ENCODE measurements at places on chromosomes 11 and 22. TPM values are rescaled to one million over a fixed set of nuclear protein-coding genes. Genes with fewer than 3 reads are reported as not detected.

RAB3IL1 gene
- total RNA-seq = 3.6 TPM

NELL1 gene
- total RNA-seq = not detected

SMC1B gene
- total RNA-seq = 0.07 TPM

SMTNL1 gene
- not detected for total RNA-seq

LRRC75B gene
- total RNA-seq = 6.4 TPM

PTPN5 gene
- total RNA-seq = not detected

CCDC90B gene
- 45.8 TPM for total RNA-seq

WNT11 gene
- not detected for total RNA-seq

GRCh38 chr11:16364254-16364653 is 7.9 kb upstream of the SOX6 start:
- H3K27me3 ChIP-seq = no peaks in the 10 kb centered on the region
- no peak overlapping the region for H3K27ac ChIP-seq
- DNase-seq = no peak
- H3K4me1 ChIP-seq = no peaks in the 10 kb centered on the region

- no peak overlapping the region for H3K27ac ChIP-seq
- no peak for DNase-seq
- H3K4me3 ChIP-seq = no peak overlapping the region
- H3K36me3 ChIP-seq = no peaks in the 10 kb centered on the region
- H3K27me3 ChIP-seq = no peaks in the 10 kb centered on the region
Observed at GRCh38 chr11:127925475-127925874, 661.9 kb downstream of the ETS1 start.

GRCh38 chr11:22130462-22131053 is 62.3 kb upstream of the ANO5 start:
- H3K27ac ChIP-seq = no peak overlapping the region
- H3K27me3 ChIP-seq = no peaks in the 10 kb centered on the region
- no peak for DNase-seq
- no peak overlapping the region for H3K4me3 ChIP-seq
- H3K36me3 ChIP-seq = no peaks in the 10 kb centered on the region
- no peaks in the 10 kb centered on the region for H3K4me1 ChIP-seq

DNA sequence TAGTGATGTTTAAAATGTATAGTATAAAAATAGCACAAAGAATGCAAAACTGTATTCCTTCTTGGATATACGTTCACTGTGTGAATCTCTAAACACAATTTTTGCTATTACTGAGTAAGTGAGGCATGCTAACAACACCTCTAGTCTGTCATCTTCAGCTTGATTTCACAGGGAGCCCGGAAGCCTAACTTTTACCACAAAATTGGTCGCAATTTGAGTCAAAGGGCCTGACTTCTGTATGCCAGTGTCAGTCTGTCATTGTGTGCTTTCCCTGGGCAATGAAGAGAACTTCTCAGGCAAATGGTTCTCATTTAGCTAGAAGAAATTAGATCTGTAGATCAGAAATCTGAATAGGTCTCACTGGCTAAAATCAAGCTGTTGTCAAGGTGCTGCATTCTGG is 1059.5 kb downstream of the FAM181B start:
- H3K4me1 ChIP-seq = no peaks in the 10 kb centered on the region
- no peaks in the 10 kb centered on the region for H3K36me3 ChIP-seq
- DNase-seq = no peak
- H3K4me3 ChIP-seq = no peak overlapping the region
- no peaks in the 10 kb centered on the region for H3K27me3 ChIP-seq
- no peak overlapping the region for H3K27ac ChIP-seq

- no peaks in the 10 kb centered on the region for H3K36me3 ChIP-seq
- no peaks in the 10 kb centered on the region for H3K27me3 ChIP-seq
- H3K27ac ChIP-seq = no peak overlapping the region
Observed at GRCh38 chr22:45112136-45112879, 51.4 kb upstream of the NUP50 start.

DNA sequence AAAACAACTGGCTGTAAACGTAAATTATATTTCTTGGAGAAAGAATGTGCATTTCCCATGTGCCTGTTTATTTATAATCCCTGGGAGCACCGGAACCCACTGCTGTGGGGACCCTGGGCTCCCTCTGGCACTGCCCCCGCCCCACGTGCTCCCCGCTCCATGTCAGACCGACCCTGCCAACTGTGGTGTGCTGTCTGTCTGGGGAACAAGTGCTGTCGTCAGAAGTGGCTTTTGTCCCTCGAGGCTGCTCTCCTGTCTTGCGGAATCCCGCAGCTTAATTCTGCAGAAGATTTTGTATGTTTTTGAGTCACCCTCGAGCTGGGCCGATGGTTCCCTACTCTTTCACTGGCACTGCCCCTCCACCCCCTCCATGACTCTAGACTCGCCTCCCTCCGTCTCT is 2.4 kb downstream of the LRRC10B start:
- H3K36me3 ChIP-seq = no peaks in the 10 kb centered on the region
- no peak overlapping the region for H3K27ac ChIP-seq
- H3K27me3 ChIP-seq = peaks cover 29% of the 10 kb centered on the region
- DNase-seq = no peak
- H3K4me1 ChIP-seq = no peaks in the 10 kb centered on the region

- no peak overlapping the region for H3K27ac ChIP-seq
- H3K4me1 ChIP-seq = peaks cover 14% of the 10 kb centered on the region
- H3K36me3 ChIP-seq = no peaks in the 10 kb centered on the region
- no peak for DNase-seq
- no peak overlapping the region for H3K4me3 ChIP-seq
Observed at GRCh38 chr22:46515208-46516111, 22.0 kb downstream of the CELSR1 start.

- no peaks in the 10 kb centered on the region for H3K27me3 ChIP-seq
- peaks cover 5% of the 10 kb centered on the region for H3K4me1 ChIP-seq
- no peak overlapping the region for H3K4me3 ChIP-seq
- peak; percentile 70 for DNase-seq
- no peaks in the 10 kb centered on the region for H3K36me3 ChIP-seq
- H3K27ac ChIP-seq = peak overlapping the region; percentile 17
Observed at GRCh38 chr11:74388678-74389327, 9.4 kb downstream of the PGM2L1 start.

GRCh38 chr22:37431366-37431765 is 4.1 kb upstream of the ELFN2 start:
- H3K27me3 ChIP-seq = no peaks in the 10 kb centered on the region
- H3K36me3 ChIP-seq = no peaks in the 10 kb centered on the region
- H3K4me1 ChIP-seq = peaks cover 24% of the 10 kb centered on the region
- H3K27ac ChIP-seq = peak overlapping the region; percentile 91
- peak; percentile 20 for DNase-seq
- H3K4me3 ChIP-seq = no peak overlapping the region

- H3K36me3 ChIP-seq = no peaks in the 10 kb centered on the region
- H3K27ac ChIP-seq = no peak overlapping the region
Observed at GRCh38 chr11:17381156-17381555, 7.3 kb downstream of the KCNJ11 start.

- no peaks in the 10 kb centered on the region for H3K4me1 ChIP-seq
- H3K4me3 ChIP-seq = no peak overlapping the region
- H3K27ac ChIP-seq = no peak overlapping the region
- H3K27me3 ChIP-seq = no peaks in the 10 kb centered on the region
- DNase-seq = no peak
- no peaks in the 10 kb centered on the region for H3K36me3 ChIP-seq
Observed at GRCh38 chr11:87323899-87324298, 286.2 kb downstream of the TMEM135 start.

- no peaks in the 10 kb centered on the region for H3K4me1 ChIP-seq
- no peaks in the 10 kb centered on the region for H3K36me3 ChIP-seq
- no peak for DNase-seq
- no peak overlapping the region for H3K4me3 ChIP-seq
Observed at GRCh38 chr11:117478926-117479325, 151.3 kb downstream of the CEP164 start.

GRCh38 chr11:74739546-74740270 is 8.5 kb upstream of the CHRDL2 start:
- no peaks in the 10 kb centered on the region for H3K4me1 ChIP-seq
- no peak overlapping the region for H3K4me3 ChIP-seq
- DNase-seq = peak; percentile 64
- peaks cover 11% of the 10 kb centered on the region for H3K27me3 ChIP-seq
- H3K36me3 ChIP-seq = no peaks in the 10 kb centered on the region

- H3K27ac ChIP-seq = no peak overlapping the region
- no peaks in the 10 kb centered on the region for H3K36me3 ChIP-seq
- no peaks in the 10 kb centered on the region for H3K4me1 ChIP-seq
- no peaks in the 10 kb centered on the region for H3K27me3 ChIP-seq
- H3K4me3 ChIP-seq = no peak overlapping the region
Observed at GRCh38 chr11:90849312-90849711, 626.5 kb upstream of the CHORDC1 start.

DNA sequence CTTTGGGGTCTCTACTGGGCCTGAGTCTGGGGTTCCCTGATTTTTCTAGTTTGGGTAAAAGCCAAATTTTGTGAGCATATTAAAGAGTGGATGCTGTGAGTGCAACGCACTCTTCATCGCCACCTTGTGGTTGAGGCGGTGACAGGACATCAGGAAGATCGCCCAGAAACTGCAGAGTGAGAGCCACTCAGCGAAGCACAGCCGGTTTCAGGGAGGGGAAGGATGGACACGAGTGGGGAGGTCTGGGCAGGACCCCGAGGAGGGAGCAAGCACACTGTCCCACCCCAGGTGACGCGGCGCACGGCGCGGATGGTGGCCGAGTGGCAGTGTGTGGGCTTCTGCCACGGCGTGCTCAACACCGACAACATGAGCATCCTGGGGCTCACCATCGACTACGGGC is 9.1 kb downstream of the SELENOO start:
- H3K36me3 ChIP-seq = peaks cover 19% of the 10 kb centered on the region
- H3K4me1 ChIP-seq = peaks cover 13% of the 10 kb centered on the region
- no peak overlapping the region for H3K4me3 ChIP-seq
- no peaks in the 10 kb centered on the region for H3K27me3 ChIP-seq

DNA sequence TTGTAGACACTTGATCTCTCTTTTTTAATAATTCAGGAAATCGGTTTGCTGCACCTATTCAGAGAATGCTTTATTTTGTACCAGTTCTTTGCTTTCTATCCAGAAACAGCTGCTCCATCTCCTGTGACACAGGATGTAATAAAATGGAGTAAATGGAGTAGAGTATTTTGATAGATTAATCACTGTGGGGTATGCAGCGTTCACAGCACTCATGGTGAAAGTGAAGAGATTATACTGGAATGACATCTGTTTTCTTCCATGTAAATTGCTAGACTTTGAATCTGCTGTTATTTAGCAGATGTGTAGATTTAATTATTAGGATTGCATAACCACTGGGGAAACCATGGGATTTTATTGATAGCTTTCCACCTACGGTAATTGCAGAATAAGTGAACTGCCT is 227.3 kb upstream of the ARHGAP42 start:
- no peak for DNase-seq
- H3K4me3 ChIP-seq = no peak overlapping the region
- no peaks in the 10 kb centered on the region for H3K36me3 ChIP-seq

DNA sequence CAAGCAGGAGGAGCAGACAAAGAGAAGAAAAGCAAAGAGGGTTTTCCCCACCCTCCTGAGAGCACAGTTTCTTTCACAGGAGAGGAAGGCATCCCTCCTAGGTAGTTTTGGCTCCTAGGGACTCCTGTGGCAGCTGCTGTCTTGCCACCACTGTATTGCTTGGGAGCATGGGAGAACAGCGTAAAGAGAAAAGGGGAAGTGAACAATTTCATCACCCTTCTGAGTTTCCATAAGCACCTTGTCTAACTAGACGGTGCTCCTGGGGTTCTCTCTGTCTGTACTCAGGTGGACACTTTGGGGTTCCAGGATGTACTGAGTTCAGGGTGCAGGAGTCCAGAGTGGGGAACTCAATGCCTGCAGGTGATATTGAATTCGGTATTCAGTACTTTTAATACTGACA is 1430.5 kb downstream of the TBC1D22A start:
- no peaks in the 10 kb centered on the region for H3K4me1 ChIP-seq
- no peak overlapping the region for H3K27ac ChIP-seq
- H3K36me3 ChIP-seq = no peaks in the 10 kb centered on the region
- DNase-seq = no peak
- H3K27me3 ChIP-seq = no peaks in the 10 kb centered on the region
- no peak overlapping the region for H3K4me3 ChIP-seq

GRCh38 chr11:45614196-45614828 is 51.1 kb downstream of the CHST1 start:
- H3K4me1 ChIP-seq = peaks cover 5% of the 10 kb centered on the region
- no peak overlapping the region for H3K4me3 ChIP-seq
- no peaks in the 10 kb centered on the region for H3K27me3 ChIP-seq
- DNase-seq = no peak

GRCh38 chr22:44363980-44364750 is 51.4 kb upstream of the SHISAL1 start:
- no peak for DNase-seq
- H3K4me1 ChIP-seq = peaks cover 22% of the 10 kb centered on the region
- H3K4me3 ChIP-seq = no peak overlapping the region

GRCh38 chr11:58671983-58672633 is 49.6 kb downstream of the CNTF start:
- no peaks in the 10 kb centered on the region for H3K4me1 ChIP-seq
- H3K27ac ChIP-seq = no peak overlapping the region
- H3K4me3 ChIP-seq = no peak overlapping the region
- no peaks in the 10 kb centered on the region for H3K36me3 ChIP-seq

DNA sequence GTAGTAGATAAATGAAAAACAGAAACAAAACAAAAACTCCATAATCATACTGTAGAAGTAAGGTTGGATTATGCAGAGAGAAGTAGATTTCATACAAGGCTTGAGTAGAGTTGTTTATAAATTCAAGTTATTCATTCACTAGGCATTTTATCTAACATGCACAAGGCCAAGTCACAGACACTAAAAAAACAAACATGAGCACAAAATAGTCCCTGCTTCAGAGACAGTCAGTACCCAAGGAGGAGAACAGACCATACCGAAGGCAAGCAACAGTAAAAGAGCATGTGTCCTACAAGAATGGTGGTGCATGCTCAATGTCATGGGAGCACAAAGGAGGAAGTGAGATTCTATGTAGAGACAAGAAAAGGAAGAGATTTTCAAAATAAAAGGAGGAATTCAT is 796.5 kb upstream of the LRRC4C start:
- H3K27me3 ChIP-seq = no peaks in the 10 kb centered on the region
- H3K36me3 ChIP-seq = no peaks in the 10 kb centered on the region
- H3K4me3 ChIP-seq = no peak overlapping the region
- no peak overlapping the region for H3K27ac ChIP-seq
- peak; percentile 33 for DNase-seq
